ENCODE measurements at places on chromosomes 12 and 14. TPM values are rescaled to one million over a fixed set of nuclear protein-coding genes. Genes with fewer than 3 reads are reported as not detected.

DNA sequence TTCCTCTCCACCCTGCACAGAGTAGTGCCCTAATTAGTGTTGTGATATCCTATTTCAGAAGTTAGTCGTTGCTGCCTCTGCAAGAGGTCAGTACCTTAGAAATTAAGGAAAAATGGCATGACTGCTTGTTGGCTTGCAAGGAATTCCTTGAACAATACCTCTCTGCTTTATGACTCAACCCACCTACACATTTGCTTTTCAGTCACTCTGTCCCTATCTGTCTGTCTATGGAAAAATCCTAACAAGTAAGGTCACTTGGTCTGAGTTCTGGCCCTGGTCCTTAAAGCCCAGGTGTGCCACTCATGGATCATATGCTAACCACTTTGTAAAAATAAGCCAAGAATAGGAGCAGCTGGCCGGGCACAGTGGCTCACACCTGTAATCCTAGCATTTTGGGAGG lies 116.4 kb upstream of the ATF1 start:
- no peak for DNase-seq

DNA sequence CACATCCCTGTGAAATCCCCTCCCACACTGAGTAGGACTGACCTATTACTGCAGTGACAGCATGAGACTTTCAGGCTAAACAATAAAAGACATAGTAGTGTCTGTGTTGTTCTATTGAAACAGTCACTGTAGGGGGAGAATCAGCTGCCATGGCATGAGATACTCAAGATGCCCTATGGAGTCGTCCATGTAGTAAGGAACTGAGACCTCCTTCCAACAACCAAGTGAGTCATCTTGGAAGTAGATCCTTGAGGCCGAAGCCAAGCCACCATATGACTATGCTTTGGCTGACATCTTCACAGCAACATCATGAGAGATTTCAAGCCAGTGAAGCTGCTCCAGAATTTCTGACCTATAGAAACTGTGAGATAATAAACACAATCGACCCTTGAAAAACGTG lies 12.1 kb upstream of the LRP6 start:
- DNase-seq: no peak

DNA sequence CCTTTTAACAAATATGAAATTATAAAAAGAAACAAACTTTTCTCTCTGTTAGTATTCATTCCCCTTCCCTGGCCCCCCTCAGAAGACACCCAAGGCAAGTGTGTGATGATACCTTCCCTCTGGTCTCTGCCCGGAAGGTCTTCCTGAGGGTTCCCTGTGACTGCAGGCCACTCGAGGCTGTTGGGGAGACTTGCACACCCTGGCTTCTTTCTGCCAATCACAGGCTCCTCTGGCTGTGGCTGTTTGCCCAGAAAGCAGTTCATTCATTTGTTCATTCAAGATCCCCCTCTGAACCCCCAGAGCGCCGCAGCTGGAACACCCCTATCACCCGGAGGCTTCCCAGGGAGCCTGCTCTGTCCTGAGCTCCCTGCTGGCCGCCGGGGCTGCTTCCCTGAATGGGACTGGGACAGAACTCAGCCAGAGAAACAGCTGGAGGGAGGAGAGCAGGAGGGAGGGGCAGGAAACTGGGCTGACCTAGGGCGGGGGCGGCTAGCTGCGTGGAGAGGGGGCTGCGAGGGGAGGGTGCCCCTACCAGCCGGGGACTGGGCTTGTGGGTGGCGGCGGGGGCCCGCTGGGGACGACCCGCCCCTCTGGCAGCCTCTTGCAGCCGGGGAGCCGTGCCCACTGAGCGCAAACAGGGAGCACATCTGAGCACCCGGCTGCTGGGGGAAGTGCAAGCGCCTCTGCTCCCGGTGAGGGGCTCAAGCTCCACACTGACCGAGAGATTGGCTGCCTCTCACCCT lies at the start of gene CMKLR1:
CMKLR1 (minus strand) TSS at position 397 of the 743 bp plus-strand sequence. CDS start 45,720 bp downstream, outside the sequence.
- no peak for DNase-seq

DNA sequence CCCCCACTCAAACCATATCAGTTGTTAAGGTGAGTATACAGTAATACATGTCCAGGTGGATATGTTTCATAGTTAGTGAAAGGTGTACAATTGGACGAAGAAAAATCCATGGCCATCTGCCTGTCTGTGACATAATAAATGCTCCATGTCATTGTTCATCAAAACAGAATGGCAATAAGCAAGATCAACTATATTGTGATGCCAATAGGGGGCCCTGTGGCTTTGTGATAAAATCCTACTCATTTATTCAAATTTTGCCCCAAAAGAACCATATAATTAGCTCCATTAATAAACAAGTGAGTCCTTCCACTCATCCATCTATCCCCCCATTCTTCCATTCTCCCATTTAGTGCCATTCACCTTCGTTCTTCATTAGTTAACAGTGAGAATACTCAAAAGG lies 102.0 kb downstream of the MGST1 start:
- no peak for DNase-seq

GRCh38 chr12:83971781-83972180 lies 940.8 kb downstream of the SLC6A15 start:
- no peak for DNase-seq

OTOGL gene
- not detected for total RNA-seq

VSIG10 gene
- total RNA-seq: 6.2 TPM

All from naive thymus-derived CD4-positive, alpha-beta T cell (primary cell).